Spinal cord (tissue), 10 donors: ENCODE measurements at places on chromosomes 7 and 10. TPM values are rescaled to one million over a fixed set of nuclear protein-coding genes. Genes with fewer than 3 reads are reported as not detected.
A peak's percentile ranks its signal among the peaks of the same experiment; 100 is the strongest.

FAM25A gene
- total RNA-seq, result not detected

- no peak for DNase-seq
These were observed 107.0 kb upstream of the LRRN3 start for GRCh38 chr7:110983822-110984456.

- no peak for DNase-seq
These were observed 260.6 kb upstream of the DKK1 start for GRCh38 chr10:52053497-52053896.

DNA sequence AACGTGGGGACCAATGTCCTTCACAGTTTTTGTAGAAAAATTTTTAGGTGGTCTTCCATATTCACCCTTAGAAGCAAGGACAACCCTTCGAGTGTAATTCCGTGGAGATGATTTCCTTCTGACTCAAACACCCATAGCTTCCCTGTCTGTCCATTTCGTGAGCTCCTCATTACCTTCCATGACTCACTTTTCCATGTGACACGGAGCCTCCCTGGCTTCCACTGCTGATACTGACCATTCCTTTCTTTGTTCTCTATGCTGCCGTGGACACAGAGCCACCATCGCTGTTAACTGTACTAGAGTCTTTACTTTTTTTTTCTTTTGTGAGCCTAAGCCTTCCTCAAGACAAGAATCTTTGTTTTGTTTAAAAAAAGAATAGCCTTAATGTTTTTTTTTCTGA lies 12.5 kb upstream of the ARMS2 start:
- DNase-seq, result no peak

- no peak for DNase-seq
These were observed 6.0 kb downstream of the RBP3 start for GRCh38 chr10:47354165-47354564.

DNA sequence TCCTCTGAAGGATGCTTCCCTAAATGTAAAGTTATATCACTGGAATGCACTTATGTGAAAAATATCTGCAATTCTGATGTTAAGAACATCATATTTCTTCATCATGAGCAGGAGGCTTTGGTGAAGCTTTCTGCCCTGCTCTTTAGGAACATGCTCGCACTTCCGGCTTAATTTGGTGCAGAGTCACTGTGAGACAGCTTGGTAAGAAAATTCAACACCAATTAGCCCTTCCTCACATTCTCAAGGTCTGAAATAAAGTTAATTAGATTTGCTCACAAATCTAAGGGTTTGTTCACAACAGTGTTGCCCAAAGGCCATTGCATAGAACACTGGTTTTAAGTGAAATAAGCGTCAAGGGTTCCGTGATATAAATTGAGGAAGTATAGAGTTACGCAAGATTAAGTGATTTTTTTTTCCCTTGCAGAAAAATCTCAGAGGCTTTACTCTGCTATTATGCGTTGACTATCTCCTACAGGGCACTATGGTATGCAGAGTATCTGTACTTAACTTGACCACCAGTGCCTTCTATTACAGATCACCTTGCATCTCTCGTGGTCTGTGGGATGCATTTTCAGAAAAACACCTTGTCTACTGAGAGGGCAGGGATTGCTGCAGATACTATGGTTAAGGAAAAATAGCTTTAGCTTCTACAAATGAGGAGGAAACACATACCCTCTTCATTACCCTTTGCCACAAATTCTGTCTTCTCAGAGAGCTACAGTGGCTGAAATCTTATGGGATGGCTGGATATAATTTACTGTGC lies 953.9 kb downstream of the TYW1 start:
- no peak for DNase-seq

GRCh38 chr10:69270990-69271389 lies 7.3 kb upstream of the HK1 start:
- no peak for DNase-seq

DNA sequence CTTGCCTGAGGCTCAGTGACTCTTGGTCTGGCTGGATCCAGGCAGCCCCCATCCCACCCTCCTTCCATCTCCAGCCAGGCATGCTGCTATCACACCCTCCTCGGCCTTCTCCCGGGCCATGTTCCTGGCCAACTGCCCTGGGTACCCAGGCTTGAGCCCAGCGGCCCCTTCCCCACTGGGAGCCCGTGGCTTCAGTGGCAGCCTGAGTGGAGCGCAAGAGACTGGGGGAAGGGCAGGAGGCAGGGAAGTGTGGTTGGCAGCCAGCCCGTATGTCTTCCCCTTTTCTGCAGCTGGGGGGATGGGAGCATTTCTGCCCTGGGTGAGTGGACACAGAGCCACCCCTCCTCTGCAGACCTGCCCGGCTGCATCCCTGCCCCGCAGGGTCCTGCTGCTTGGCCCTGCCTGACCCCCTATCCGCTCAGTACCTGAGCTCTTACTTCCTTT lies 148.5 kb downstream of the ARHGAP22 start:
- peak; percentile 80 for DNase-seq
